ENCODE measurements at places on chromosomes 3 and 15. TPM values are rescaled to one million over a fixed set of nuclear protein-coding genes. Genes with fewer than 3 reads are reported as not detected.

GPR176 gene
- 13.5 TPM for total RNA-seq

MOBP gene
- total RNA-seq = 0.87 TPM

RETNLB gene
- total RNA-seq = not detected

SH3GL3 gene
- total RNA-seq = 3.7 TPM

PIF1 gene
- total RNA-seq = 1.1 TPM

PEX5L gene
- total RNA-seq = 33.9 TPM

CFAP44 gene
- total RNA-seq = 28.8 TPM

FOXL2 gene
- total RNA-seq = not detected

TGM5 gene
- total RNA-seq = not detected

PLEKHO2 gene
- total RNA-seq = 69.9 TPM

UROC1 gene
- not detected for total RNA-seq

SERINC4 gene
- total RNA-seq = 0.20 TPM

PP2D1 gene
- not detected for total RNA-seq

CLASP2 gene
- total RNA-seq = 111 TPM

GOLGA8S gene
- total RNA-seq = not detected

GOLGA8T gene
- not detected for total RNA-seq

KIF7 gene
- total RNA-seq = 23.1 TPM

KNG1 gene
- total RNA-seq = not detected

NUP210 gene
- 2.2 TPM for total RNA-seq

RHCG gene
- not detected for total RNA-seq

BFSP2 gene
- total RNA-seq = not detected

GOLGA8N gene
- 13.0 TPM for total RNA-seq

CLDN16 gene
- total RNA-seq = not detected

SLC9A9 gene
- 7.6 TPM for total RNA-seq

GP9 gene
- not detected for total RNA-seq

GOLGA8M gene
- total RNA-seq = 6.6 TPM

CPNE4 gene
- not detected for total RNA-seq

STAC gene
- 4.2 TPM for total RNA-seq

CTXND1 gene
- 1.8 TPM for total RNA-seq

PPP1R14D gene
- total RNA-seq = not detected

OIP5 gene
- 1.7 TPM for total RNA-seq
